ENCODE measurements at places on chromosomes 7 and 10. TPM values are rescaled to one million over a fixed set of nuclear protein-coding genes. Genes with fewer than 3 reads are reported as not detected.

- no peak for DNase-seq
- peak overlapping the region; percentile 11 for H3K27ac ChIP-seq
- peaks cover 18% of the 10 kb centered on the region for H3K36me3 ChIP-seq
- H3K27me3 ChIP-seq, result peaks cover 4% of the 10 kb centered on the region
These were observed 73.3 kb upstream of the HABP2 start for GRCh38 chr10:113479346-113480080.

DNA sequence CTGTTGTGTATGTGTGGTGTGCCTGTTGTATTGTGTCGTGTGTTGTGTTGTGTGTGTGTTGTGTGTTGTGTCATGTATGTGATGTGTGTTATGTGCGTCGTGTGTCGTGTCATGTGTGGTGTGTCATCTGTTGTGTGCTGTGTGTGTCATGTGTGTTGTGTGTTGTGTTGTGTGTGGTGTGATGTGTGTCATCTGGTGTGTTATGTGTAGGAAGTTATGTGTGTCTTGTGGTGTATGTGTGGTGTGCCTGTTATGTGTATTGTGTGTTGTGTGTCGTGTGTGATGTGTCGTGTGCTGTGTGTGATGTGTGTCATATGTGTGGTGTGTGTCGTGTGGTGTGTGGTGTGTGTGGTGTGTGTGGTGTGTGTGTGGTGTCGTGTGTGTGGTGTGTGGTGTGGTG lies 145.2 kb downstream of the DNAJB6 start:
- H3K36me3 ChIP-seq, result no peaks in the 10 kb centered on the region
- no peak overlapping the region for H3K27ac ChIP-seq
- DNase-seq, result no peak
- H3K4me3 ChIP-seq, result no peak overlapping the region

- H3K27me3 ChIP-seq, result peaks cover 3% of the 10 kb centered on the region
- DNase-seq, result no peak
- no peak overlapping the region for H3K27ac ChIP-seq
- H3K4me1 ChIP-seq, result no peaks in the 10 kb centered on the region
These were observed 39.6 kb upstream of the DNAJB6 start for GRCh38 chr7:157297185-157297584.

- no peak overlapping the region for H3K4me3 ChIP-seq
- no peak overlapping the region for H3K27ac ChIP-seq
- DNase-seq, result no peak
- H3K4me1 ChIP-seq, result no peaks in the 10 kb centered on the region
- H3K36me3 ChIP-seq, result no peaks in the 10 kb centered on the region
- peaks cover 34% of the 10 kb centered on the region for H3K27me3 ChIP-seq
These were observed 75.2 kb downstream of the MICALL2 start for GRCh38 chr7:1384113-1384415.

GATA3 gene
- 2.7 TPM for total RNA-seq

DNA sequence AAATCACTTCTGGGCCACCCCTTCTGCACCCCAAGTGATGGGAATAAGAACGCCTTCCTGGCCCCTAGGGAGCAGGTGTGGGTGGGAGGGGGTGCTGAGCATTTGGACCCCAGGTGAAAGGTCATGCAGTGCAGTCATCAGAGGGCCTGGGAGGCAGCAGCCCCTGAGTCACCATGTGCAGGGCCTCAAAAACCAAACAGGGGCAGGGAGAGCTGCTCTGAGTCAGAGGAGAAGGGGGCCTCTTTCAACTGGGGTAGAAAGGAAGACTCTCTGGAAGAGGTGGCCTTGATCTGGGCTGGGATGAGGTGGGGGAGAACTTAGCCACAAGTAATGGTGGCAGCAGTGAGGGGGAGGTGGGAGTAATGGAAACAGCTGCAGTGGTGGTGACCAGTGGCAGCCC lies 164.3 kb downstream of the BUB3 start:
- H3K4me1 ChIP-seq, result no peaks in the 10 kb centered on the region
- H3K4me3 ChIP-seq, result no peak overlapping the region
- no peaks in the 10 kb centered on the region for H3K27me3 ChIP-seq
- H3K36me3 ChIP-seq, result no peaks in the 10 kb centered on the region
- no peak for DNase-seq
- no peak overlapping the region for H3K27ac ChIP-seq

GRCh38 chr7:81501220-81501619 lies 268.6 kb downstream of the HGF start:
- DNase-seq, result no peak
- no peak overlapping the region for H3K4me3 ChIP-seq
- H3K36me3 ChIP-seq, result no peaks in the 10 kb centered on the region
- peaks cover 10% of the 10 kb centered on the region for H3K4me1 ChIP-seq

GRCh38 chr7:47734287-47734948 lies 152.5 kb upstream of the TNS3 start:
- no peak for DNase-seq
- no peaks in the 10 kb centered on the region for H3K36me3 ChIP-seq
- no peak overlapping the region for H3K27ac ChIP-seq
- H3K4me3 ChIP-seq, result no peak overlapping the region
- H3K27me3 ChIP-seq, result peaks cover 7% of the 10 kb centered on the region

Measured in progenitor cell of endocrine pancreas (in vitro differentiated cells).